GM04504 (cell line): ENCODE measurements at places on chromosomes 13 and 19.
A peak's percentile ranks its signal among the peaks of the same experiment; 100 is the strongest.

DNA sequence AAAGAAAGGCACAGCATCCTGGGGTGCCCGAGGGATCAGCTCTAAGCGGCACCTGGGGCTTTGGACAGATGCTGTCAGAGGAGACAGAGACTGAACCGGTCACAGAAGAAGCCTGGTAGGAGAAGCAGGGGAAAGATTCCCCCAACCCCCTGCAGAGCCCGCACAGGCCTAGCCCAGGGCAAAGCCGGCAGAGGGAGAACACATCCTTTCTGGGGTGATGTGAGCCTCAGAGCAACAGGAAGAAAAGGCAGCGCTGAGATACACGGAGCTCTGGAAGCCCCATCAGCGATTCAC is 101.2 kb downstream of the CRYL1 start:
- DNase-seq = no peak

DNA sequence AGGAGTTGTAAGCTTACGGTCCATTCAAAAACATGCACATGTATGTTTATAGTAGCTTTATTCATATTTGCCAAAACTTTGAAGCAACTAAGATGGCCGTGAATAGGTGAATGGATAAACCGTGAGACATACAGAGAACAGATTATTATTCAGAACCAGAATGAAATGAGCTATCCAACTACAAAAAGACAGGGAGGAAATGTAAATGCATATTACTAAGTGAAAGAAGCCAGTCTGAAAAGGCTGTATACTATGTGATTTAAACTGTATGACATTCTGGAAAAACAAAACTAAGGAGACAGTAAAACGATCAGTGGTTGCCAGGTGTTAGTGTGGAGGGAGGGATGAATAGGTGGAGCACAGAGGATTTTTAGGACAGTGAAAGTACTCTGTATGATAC is 19.9 kb downstream of the NDFIP2 start:
- DNase-seq = no peak

GRCh38 chr19:11288349-11288748 is 7.6 kb upstream of the TSPAN16 start:
- DNase-seq = no peak

- no peak for DNase-seq
These were observed 117.7 kb downstream of the COL4A2 start for GRCh38 chr13:110424569-110425443.

DNA sequence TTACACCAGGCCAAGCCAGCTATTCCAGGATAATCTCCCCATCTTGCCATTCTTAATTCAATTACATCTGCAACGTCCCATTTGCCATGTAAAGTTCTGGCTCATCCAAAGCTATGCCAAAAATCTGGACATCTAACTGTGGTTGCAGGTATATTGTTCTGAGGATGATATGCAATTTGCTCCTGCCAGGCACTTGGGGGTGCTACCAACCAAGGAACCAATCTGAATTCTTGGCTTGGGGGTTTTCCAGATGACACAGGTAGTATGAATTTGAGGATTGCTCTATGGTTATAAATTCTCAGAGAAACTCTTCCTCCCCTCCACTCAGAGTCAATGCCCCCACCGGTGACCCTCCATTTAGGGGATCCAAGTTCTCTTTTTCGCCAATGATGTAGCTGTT is 33.0 kb downstream of the CRYL1 start:
- DNase-seq = no peak

DNA sequence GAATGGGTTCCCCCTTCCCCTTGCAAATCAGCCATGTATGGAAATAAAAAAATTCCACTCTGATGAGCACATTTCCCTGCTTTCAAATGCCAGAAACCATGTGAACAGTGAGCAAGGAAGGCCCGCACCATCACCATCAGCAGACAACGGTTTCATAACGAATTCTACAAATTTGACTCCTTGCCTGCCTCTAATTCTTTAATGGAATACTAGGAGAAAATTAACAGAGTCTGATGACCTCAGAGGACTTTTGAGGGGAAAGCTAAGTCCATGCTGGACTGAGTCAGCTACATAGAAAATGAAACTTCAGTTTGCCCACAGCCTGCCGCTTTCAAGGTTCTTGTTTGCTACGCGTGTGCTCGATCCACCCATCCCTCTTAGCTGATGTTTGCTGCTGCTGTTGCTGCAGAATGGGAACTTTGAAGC is 46.7 kb upstream of the KL start:
- peak; percentile 29 for DNase-seq

- no peak for DNase-seq
These were observed 2.9 kb downstream of the DNAJC15 start for GRCh38 chr13:43026262-43026661.

GRCh38 chr13:50162001-50162400 is 146.8 kb downstream of the KCNRG start:
- DNase-seq = no peak

GRCh38 chr19:44883922-44884321 is 7.1 kb upstream of the TOMM40 start:
- DNase-seq = no peak

GRCh38 chr13:93977986-93978385 is 501.5 kb downstream of the DCT start:
- DNase-seq = no peak

GRCh38 chr13:103229674-103230073 is 163.5 kb upstream of the SLC10A2 start:
- DNase-seq = no peak

DNA sequence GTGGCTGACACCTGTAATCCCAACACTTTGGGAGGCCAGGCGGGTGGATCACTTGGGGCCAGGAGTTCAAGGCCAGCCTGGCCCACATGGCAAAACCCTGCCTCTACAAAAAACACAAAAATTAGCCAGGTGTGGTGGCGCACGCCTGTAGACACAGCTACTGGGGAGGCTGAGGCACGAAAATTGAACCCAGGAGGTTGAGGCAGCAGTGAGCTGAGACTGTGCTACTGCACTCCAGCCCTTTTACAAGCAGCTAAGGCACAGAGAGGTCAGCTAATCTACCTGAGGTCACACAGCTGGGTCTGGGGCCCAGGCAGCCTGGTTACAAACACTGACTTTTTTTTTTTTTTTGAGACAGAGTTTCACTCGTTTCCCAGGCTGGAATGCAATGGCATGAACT is 27.2 kb downstream of the MED26 start:
- no peak for DNase-seq

GRCh38 chr19:41327576-41328156 is 17.7 kb downstream of the CCDC97 start:
- DNase-seq = no peak

- DNase-seq = no peak
These were observed 83.7 kb upstream of the MCF2L start for GRCh38 chr13:112885242-112885781.

- no peak for DNase-seq
These were observed 16.2 kb upstream of the ZNF544 start for GRCh38 chr19:58212336-58213074.

GRCh38 chr13:46639033-46639981 is 86.3 kb downstream of the LRCH1 start:
- no peak for DNase-seq

- DNase-seq = no peak
These were observed 4.6 kb upstream of the SIGLEC10 start for GRCh38 chr19:51422053-51422448.

DNA sequence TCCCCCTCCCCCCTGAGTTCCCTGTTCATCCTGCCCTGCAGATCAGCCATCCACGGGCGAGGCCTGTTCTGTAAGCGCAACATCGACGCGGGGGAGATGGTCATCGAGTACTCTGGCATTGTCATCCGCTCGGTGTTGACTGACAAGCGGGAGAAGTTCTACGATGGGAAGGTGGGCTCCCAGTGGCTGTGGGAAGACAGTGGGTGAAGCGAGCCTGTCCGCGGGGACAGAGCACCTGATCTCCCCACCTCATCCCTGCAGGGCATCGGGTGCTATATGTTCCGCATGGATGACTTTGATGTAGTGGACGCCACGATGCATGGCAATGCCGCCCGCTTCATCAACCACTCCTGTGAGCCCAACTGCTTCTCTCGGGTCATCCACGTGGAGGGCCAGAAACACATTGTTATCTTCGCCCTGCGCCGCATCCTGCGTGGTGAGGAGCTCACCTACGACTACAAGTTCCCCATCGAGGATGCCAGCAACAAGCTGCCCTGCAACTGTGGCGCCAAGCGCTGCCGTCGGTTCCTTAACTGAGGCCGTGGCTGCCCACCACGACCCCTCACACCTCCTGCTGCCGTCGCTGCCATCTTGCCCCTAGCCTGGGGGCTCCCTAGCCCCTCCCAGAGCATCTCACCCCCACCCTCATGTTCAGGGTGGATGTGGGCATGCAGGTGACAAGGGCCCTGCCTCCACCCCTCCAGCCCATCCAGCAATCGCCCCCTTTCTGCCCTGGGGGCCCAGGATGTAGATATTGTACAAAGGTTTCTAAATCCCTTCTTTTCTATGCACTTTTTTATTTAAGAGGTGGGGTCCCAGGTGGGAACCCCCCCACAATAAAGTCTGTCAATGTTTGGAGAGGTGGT is 4.0 kb downstream of the IGFLR1 start:
- DNase-seq = no peak

DNA sequence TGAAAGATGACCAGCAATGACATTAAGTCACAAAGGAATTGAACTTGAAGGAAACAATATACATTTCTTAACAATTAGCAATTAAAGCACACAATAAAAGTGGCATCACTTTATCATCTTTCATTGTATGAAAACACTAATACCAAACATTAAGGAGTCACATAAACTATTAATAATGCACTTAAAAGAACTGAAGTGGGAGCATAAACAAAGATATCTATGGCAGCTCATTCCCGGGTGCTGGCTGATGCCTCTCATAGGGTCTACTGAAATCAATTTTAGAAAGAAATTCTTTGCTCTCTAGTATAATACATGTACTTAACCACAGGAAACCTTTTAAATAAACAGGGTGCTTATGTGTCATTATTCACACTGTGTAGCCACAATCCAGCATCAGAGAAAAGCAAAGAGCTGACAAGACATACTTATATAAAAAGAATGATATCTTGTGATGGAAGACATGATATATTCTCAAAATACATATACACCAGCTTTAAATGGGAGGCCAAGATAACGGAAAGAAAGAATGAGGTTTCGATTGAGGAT is 1207.8 kb downstream of the EFNB2 start:
- DNase-seq = no peak

GRCh38 chr19:18097217-18097992 is at the start of gene MAST3:
TSS of gene MAST3 (plus strand) at chr19:18097778. CDS start at chr19:18097793, 15 bp downstream.
- no peak for DNase-seq

- DNase-seq = no peak
These were observed 33.3 kb downstream of the UFM1 start for GRCh38 chr13:38382946-38383345.

GRCh38 chr19:51702103-51702824 is 9.1 kb downstream of the SPACA6 start:
- no peak for DNase-seq

DNA sequence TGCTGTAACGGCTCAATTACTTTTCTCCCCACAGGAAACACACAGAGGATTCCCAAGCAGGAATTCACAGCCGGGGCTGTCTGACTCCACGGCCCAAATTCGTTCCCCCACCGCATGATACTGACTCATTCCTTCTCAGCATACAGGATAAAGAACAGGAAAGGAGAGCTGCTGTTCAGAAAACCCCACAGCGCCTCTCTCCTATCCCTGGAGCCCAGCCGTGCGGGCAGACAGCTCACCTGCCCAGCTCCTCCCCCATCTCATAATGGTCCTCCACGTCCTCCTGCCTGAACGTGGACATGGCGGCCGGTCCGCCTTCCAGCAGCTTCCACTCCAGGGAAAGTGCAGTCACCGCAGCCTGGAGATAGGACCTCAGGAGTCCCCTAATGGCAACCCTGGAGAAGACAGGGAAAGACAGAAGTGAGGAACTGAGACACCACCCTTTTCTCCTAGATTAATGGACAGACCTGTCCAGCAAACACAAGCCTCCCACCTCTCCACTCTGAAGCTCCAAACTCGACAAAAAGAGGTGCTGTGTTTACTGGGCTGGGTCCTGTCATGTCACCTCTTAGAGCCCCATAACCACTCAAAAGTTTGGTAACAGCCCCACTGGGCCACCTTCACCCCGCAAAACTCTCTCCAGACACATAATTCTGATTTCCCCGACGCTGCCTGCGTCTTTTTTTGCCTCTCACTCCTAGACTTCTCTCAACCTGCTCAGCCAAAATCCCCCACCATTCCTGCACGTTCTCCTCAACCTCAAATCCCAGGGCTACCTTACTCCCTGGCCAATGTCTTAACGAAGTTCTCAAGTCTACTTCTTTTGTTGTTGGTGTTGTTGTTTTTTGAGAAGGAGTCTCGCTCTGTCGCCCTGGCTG is 1.2 kb downstream of the DAPK3 start:
- DNase-seq = peak; percentile 84

GRCh38 chr13:50587115-50587514 is 256.4 kb downstream of the DLEU7 start:
- DNase-seq = no peak

GRCh38 chr13:33033051-33033812 is 17.0 kb downstream of the KL start:
- DNase-seq = no peak

DNA sequence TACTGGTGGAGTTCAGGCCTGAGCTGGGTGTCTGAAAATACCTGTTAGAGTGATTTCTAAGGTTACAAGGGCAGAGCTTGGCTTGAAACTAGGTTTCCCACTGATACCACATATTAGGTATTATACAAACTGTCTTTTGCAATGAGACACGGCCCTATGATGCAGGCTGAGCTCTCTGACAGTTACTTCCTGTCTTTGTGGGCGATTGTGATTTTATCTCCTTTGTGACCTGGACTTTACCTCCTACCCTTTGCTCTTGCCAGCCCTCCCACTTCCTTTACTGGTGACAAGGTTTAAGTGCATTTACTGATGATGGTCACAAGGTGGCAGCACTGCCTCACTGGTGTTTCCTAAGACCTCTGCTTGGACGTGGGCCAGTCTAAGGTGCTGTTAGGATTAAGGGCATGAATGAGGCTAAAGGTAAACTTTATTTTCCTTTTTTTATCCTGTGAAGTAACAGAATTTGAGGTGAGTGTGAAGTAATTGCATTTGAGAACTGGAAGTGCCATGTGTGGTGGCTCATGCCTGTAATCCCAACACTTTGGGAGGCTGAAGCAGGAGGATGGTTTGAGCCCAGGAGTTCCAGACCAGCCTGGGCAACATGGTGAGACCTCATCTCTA is 7.7 kb upstream of the CXCL17 start:
- peak; percentile 50 for DNase-seq

GRCh38 chr13:44417876-44418275 is 44.3 kb downstream of the SERP2 start:
- no peak for DNase-seq

DNA sequence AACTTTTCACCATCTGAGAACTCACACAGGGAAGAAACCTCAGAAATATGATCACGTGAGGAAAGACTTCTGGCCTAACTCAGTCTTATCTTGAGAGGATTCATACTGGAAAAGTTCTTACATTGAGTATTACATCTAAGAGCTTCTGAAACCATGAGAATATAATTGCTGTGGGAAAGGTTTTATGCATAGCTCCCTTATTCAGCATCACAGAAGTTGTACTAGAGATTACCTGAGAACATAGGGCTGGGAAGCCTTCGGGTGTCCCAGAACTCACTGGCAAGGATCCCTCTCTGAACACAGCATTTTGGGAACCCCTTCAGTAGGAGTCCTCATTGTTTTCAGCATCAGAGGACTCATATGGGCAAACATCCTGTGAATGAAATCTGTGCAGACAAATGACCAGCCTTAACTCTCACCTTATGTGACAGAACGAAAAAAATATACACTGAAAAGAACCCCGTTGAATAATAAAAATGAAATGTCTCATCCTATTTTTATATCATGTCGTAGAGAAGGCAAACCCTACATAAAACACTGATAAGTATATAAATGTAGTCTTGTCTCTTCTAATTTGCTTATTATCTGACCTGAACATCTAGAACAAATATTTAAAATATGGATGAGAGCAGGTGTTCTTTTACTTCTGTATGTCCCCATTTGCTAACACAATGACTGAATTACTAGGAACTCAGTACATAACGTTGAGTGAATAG is 14.2 kb downstream of the ZNF274 start:
- peak; percentile 1 for DNase-seq
